ENCODE measurements at places on chromosomes 16 and 17.

DNA sequence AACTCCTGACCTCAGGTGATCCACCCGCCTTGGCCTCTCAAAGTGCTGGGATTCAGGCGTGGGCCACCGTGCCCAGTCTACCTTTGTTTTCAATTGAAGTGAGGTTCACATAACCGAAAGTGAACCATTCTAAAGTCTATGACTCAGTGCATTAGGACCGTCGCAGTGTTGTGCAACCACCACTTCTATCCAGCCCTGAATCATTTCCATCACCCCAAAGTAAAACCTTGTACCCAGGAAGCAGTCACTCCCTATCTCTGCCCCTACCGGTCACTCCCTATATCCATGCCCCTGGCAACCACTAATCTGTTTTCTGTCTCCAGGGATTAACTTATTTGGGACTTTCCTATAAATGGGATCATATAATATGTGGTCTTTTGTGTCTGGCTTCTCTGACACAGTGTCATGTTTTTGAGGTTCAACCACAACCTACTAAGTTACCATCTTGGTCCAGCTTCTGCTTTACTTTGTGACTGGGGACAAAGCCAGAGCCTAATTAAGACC lies 28.3 kb upstream of the CDC42EP4 start:
- DNase-seq = no peak

DNA sequence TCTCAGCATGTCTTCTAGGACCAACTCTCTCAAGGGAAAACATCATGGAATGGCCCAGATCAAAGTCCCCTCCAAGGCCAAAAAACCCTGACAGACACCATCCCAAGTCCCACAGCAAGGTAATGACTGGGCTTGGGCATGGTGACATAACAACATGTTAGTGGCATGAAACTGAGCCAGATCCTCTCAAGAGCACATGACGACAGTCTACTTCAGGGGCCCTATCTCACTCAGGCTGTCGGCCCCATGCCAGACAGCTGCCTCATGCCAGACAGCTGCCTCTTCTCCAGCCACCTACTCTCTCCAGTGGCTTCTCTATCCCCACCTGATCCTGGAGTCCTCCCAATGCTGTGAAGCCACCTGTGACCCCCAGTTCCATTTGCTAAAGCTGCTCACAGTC lies 18.4 kb downstream of the HSD11B2 start:
- no peak for DNase-seq

GRCh38 chr16:13984794-13985193 lies 64.8 kb downstream of the ERCC4 start:
- no peak for DNase-seq

DNA sequence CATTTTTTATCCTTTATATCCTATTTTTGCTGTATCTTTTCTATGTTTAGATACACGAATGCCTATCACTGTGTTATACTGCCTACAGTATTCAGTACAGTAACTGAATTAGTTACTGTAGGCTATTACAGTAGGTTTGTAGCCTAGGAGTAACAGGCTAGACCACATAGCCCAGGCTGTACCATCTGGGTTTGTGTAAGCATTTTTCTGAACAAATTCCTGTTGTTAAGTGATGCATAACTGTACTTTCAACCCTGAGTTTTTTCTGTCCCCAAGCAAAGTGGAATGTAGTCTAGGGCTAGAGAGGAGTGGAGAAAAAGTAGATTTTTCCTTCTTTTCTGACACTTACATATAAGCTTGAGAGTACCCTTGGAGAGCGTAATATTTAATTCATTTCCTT lies 282.1 kb downstream of the HS3ST3B1 start:
- no peak for DNase-seq

DNA sequence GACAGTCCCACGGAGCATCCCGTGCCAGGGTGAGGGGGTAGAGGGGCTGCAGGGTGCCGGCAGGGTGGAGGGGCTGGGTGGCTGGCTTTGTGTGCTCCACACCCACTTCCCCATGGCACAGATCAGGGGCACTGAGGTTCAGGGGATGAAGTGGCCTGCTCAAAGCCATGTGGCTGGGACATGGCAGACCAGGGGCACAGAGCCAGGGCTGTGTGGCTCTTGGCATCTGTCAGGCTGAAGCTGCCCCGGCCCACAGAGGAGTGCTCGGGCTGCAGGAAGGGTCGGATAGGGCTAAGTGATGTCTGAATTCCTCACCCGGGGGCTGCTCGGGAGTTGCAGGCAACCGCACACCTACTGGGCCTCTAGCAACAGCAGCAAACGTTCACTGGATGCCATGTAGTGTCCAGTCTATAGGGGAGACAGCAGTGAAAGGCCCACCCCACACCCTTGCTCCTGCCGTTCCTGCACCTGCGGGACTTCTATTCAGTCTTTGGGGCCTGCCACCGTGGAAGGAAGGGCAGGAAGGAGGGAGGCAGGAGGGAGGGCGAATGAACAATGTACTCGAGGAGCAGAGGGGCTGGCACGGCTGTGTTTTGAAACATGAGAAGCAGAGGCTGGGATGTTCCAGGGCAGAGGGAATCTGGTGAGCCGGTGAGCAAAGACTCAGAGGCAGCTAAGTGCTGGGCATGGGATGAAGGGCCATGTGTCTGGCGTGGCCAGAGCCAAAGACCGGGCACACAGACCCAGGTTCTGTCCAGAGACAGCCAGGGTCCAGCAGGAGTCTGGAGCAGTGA lies 15.1 kb downstream of the SLC5A10 start:
- peak; percentile 20 for DNase-seq

DNA sequence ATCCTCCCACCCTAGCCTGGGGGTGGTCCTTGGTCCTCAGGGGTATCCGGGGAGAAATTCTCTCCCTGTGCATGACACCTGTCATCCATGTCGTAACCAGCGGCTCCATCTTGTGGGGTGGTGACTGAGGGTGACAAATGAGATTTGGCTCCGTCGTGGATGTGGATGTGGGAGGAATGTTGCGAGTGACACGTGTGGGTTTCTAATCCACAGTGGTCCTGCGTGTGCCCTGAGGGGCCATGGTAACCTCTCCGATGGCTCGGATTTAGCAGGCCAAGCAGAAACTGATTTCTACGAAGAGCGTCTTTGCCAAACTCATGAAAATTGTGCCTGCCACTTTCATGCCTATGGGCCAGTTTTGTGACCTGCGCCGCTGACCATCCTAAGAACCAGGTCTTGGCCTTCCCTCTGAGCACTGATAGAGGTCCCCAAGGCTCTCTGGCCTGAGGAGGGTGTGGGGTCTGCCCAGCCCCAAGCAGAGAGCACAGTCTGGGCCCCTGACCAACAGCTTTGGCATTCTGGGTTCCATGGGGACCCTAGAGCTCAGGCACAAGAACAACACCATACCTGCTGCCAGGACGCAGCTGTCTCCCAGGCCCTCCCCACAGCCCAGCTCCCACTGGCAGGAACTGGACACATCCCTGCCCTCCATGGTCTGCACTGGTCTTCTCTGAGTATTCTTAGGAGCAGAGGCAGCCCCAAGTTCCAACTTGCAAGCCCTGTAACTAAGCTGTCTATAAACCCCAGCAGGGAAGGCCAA lies 79.0 kb downstream of the AMFR start:
- no peak for DNase-seq

- no peak for DNase-seq
These were observed 25.4 kb downstream of the MPP2 start for GRCh38 chr17:43881758-43882505.

DNA sequence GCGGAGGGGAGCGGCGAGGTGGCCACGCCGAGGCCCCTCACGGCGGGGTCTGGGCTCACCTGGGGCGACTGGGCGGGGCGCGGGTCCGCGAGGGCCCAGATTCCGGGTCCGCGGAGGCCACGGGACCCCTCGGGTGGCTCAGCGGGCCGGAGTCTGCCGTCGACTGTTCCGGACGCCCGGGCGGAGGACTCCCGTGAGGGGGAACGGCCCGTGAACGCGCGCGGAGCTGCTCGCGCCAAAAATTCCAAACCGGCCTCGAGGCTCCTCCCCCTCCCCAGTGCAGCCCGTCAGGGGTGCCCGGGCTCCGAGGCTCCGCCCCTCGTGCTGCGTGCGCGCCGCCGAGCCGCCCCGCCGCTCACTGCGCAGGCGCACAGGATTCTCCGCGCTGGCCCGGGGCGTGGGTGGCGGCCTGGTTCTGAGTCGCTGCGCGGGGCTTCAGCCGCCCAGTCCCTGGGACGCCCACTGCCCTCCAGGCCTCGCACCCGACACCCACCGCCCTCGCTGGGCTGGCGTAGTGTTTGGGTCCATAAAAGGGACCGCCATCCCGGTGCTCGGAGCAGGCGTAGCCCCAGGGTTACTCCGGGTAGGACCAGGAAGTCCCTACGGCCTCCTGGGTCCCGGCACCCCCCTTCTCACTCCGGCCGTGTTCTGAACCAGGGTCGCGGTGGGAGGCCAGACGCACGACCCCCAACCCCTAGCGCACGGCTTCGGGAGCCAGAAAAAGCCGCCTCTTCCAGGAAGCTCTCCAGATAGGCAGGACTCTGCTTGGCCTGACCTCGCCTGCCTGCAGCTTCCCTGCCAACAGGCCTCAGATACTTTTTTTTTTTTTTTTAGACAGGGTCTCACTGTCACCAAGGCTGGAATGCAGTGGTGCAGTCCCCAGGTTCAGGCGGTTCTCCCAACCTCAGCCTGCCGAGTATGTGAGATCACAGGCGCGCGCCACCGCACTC lies at the start of gene PKMYT1:
TSS of gene PKMYT1 (minus strand) at position 220 of the 950 bp plus-strand sequence. CDS start 789 bp downstream, outside the sequence.
- peak; percentile 91 for DNase-seq

DNA sequence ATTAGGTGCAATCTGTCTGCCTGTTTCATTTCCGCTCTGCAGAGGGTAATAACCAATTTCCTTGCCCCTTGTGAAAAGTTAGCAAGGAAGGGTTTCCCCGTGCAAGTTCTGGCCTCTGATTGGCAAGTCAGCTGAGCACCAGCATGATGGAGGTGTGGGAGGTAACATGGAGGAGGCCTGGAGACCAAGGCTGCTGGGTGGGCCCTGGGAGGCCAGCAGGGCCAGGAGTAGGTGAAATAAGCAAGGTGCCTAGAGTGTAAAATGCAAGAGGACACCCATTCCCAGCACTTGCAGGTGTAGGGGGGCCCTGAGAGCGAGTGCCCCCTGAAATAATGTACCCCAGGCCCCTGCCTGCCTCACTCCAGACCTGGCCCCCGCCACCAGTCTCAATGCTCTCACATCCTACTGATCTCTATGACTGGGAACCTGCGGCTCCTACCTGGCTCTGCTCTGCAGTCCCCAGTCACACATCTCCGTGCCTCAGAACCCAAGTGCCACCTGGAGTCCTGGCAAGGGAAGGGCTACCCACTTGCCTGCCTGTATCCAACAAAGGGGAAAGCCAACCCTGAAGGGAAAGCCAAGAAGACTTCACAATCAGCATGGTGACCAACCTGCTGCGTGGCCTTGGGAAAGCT lies 116.2 kb downstream of the C16orf78 start:
- no peak for DNase-seq

GRCh38 chr16:27911486-27911885 lies 152.0 kb downstream of the GSG1L start:
- DNase-seq = no peak

DNA sequence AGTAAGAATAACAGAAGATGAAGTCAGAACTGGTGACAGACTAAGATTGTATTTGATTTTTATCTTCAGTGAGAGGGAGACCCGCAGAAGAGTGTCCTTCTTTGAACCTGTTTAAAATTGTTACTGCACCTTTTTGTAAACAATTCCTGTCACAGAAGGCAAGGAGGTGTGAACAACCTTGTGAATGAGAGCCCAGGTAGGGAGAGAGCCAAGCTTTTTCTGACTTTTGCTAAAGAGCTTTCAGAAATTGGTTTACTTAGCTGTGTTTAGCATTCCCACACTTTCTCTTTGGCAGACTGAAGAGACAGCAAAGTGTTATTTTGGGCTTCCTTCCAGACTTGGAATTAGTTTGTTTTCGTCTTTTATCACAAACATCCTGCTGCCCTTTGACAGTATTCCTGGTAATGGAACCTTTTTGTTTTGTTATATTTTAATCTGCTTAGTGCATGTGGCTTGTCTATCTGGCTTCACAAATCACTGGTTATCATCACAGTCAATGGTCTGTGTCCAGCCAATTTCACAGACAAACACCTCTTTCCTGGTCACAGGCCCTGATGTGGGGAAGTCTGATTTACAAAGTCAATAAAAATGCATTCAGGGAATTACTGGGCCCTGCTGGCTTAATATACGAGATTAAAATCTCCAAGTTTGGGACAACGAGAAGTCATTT lies 85.7 kb upstream of the HS3ST2 start:
- DNase-seq = peak; percentile 24

DNA sequence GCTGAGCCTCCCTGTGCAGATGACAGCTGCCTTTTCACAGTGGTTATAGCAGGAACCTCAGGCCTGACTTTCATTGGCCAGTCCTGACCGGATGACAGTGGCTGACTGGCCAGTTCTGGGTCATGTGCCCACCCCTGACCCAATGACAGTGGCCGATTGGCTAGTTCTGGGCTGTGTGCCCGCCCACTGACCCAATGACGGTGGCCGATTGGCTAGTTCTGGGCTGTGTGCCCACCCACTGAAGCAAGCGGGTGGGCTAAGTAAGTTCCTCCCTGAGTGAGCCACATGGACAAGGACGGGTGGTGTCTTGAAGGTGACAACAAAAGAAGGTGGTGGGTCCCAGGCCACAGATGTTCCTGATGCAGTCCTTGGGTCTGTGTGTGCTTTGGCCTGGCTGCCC lies 9.5 kb downstream of the DEF8 start:
- DNase-seq = no peak

- DNase-seq = no peak
These were observed 15.8 kb upstream of the CCL5 start for GRCh38 chr17:35895636-35896587.

DNA sequence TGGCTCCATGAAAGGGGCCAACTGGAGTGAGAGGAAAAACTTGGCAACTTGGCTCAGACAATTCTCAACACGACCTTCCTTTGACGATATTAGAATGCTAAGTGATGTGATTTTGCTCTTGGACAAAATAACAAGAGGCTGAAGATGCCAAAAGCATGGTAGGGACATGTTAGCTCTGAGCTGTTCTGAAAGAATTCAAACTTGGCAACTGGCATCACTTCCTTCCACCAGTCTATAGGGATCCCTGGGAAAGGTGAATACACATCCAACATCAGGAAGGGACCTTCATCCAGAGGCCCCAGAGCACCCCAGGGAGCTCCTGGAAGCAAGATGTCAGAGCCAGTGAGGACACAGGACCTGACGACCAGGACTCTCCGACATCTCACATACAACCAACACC lies 4.3 kb downstream of the KRT37 start:
- no peak for DNase-seq

- DNase-seq = no peak
These were observed 275.1 kb upstream of the HSBP1 start for GRCh38 chr16:83532634-83533033.

- no peak for DNase-seq
These were observed 12.6 kb upstream of the UBTF start for GRCh38 chr17:44232061-44232460.

Data from right lung (tissue), 10 donors.